ENCODE measurements at places on chromosomes 7 and 10. TPM values are rescaled to one million over a fixed set of nuclear protein-coding genes. Genes with fewer than 3 reads are reported as not detected.

- DNase-seq, result no peak
Measured at GRCh38 chr10:9910446-9910845, 1107.2 kb upstream of the CELF2 start.

The AKR1C1 gene
- not detected for polyA plus RNA-seq

- no peak for DNase-seq
Measured at GRCh38 chr7:41586931-41587640, 115.8 kb downstream of the INHBA start.

GRCh38 chr10:124477614-124478363 lies 16.2 kb downstream of the LHPP start:
- DNase-seq, result no peak

DNA sequence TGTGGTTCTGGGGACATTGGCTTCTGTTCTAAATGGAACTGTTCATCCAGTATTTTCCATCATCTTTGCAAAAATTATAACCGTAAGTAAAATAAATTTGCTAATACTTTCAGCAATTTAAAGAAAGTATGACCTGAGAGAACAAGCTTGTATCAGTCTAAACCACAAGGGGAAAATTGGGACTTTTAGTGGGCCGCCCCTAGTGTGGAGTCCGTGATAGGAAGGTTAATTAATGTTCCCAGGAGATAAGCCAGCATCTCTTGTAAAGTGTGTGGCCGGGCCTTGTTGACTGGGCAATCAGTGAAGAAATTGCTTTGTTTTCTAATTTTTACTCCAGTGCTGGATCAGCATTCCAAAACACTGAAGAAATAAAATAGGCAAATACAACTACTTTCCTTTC lies 83.0 kb downstream of the ABCB5 start:
- DNase-seq, result no peak

The CD36 gene
- polyA plus RNA-seq, result 0.16 TPM

DNA sequence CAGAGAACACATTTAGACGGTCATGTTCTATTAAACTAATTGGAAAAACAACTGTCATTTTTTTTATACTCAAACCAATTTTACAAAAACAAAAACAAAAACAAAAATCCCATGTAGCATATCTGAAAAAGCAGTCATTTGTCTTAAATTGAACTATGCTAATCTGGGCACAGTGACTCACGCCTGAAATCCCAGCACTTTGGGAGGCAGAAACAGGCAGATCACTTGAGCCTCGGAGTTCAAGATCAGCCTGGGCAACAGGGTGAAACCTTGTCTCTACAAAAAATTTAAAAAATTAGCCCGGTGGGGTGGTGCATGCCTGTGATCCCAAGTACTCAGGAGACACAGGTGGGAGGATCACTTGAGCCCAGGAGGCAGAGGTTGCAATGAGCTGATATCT lies 253.4 kb downstream of the DOCK4 start:
- DNase-seq, result no peak

GRCh38 chr10:68342909-68343516 lies 10.3 kb upstream of the PBLD start:
- DNase-seq, result no peak

- no peak for DNase-seq
Measured at GRCh38 chr7:24701261-24702235, 55.7 kb downstream of the GSDME start.

DNA sequence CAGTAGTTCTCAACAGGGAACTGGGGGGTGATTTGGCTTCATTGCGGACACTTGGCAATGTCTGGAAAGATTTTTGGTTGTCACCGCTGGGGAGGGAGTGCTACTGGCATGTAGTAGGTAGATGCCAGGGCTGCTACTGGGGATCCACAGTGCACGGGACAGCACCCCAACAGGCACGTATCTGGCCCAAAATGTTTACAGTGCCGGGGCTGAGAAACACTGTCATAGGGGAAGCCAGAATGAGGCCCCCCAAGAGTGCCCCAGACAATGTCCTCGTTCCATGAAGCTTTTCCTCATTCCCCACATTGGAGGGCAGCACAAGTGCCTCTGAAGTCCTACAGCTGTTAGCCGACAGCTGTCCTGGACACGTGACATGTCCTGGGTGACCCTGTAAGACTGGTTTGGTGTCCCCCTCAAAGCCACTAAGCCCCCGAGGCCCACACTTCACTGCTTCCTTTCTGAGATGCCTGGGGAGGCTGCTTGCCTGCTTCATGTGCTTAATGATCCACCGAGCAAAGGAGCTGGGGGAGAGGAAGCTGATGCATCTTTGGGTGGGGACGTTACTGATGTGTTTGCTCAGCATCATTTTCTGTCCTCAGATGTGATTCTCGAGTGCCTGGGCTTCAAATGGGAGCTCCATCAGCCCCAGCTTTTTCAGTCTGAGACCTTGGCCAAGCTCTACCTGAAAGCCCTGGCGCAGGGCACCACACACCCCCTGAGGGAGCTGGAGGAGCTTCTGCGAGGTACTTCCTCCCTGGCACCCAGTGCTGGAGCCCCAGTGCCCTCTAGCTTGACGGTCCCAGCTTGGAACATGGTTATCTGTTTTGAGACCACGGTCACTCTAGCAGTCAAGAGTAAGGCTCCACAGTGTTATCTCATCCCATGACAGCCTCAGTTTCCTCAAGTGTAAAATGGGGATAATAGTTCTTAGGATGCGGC lies 14.7 kb downstream of the BTBD16 start:
- no peak for DNase-seq

DNA sequence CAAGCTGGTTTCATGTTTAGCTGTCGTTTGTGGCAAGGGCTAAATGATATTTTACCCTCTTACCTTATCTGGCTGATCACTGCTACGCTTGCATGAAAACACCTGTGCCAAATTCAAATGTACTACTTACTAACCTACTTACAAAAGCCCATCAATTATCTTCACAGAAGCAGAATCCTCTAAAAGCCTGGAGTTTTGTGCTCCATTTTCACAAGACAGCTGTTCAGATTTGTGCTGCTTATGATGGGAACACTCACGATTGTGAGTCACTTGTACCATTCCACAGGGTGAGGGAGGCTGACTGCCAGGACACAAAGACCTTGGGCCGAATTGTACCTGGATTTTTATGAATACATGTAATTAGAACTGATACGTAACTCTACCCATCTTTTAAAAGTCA lies 245.0 kb upstream of the NPY start:
- DNase-seq, result no peak

- DNase-seq, result no peak
Measured at GRCh38 chr7:55082228-55082603, 63.4 kb downstream of the EGFR start.
